SHP77 treated with DMSO at 0.1 percent for 48 hours (cell line): ENCODE measurements at places on chromosomes 7 and 10.

- no peak for DNase-seq
These were observed 385.1 kb downstream of the POM121L12 start for GRCh38 chr7:53420550-53420949.

GRCh38 chr10:2456834-2457233 lies 610.5 kb upstream of the PFKP start:
- no peak for DNase-seq

DNA sequence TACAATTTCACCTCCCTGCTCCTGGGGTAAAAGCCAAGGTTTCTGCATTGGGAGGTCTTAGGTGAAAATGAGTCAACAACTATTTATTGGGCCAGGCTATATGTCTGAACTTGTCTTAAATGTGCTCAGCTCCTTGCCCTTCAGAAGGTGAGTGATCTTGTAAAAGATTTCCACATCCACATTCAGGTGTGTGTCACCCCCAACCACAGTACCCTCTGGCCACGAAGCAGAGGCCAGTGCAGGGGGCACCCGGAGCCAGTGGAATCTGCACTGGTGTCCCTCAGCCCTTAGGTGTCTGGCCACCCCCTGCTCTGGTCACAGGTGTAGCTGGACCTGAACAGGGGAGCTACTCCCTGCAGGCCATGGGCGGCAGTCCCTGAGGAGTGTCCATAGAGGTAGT lies 198.5 kb downstream of the PAXIP1 start:
- no peak for DNase-seq

DNA sequence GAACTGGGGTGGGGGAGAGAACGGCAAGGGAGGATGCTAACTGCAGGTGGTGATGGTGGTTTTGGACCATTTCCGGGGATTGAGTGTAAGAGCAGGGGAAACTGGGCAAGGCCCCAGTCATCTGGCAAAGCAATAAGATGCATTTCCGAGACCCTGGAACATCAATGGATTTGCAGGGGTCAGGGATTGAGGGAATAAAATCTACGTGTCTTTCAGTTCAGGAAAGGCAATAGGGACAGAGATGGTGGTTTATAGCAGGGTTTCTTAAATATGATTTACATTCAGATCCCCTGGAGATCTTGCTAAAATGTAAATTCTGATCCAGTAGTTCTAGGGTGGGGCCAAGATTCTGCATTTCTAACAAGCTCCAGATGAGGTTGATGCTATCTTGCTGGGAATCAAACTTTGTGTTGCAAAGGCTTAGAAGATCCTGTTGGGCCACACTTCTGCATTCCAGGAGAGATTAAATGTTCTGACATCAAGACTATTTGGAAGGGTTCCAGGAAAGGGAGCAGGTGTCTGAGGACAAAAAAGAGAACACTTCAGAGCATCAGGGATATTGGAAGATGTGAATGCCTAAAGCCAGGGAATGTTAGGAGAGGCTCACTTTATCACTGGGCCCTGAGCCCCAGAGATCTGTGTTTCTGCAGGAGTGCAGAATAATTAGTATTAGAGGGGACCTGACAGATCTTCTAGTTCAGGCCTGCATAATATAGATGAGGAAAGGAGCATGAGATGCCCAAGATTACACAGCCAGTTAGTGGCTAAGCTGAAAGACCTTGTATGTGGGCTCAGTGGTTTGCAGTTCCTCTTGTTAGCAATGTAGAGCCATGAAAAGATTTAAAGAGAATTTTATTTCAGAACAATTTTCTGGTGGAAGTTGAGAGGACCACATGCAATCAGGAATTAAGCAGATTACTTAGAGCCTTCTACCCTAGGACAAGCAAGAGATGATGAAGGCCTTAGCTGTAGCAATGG lies 32.4 kb downstream of the BLNK start:
- no peak for DNase-seq

GRCh38 chr10:125001313-125002046 lies 59.6 kb downstream of the ZRANB1 start:
- no peak for DNase-seq
